ENCODE measurements at places on chromosomes 3 and 15.

GRCh38 chr3:107978131-107979055, 112.4 kb downstream of the CD47 start:
- DNase-seq, result no peak

GRCh38 chr15:48896869-48897814, 19.2 kb downstream of the EID1 start:
- no peak for DNase-seq

- DNase-seq, result no peak
These were observed 59.5 kb downstream of the PIK3CB start for GRCh38 chr3:138775254-138775595.

DNA sequence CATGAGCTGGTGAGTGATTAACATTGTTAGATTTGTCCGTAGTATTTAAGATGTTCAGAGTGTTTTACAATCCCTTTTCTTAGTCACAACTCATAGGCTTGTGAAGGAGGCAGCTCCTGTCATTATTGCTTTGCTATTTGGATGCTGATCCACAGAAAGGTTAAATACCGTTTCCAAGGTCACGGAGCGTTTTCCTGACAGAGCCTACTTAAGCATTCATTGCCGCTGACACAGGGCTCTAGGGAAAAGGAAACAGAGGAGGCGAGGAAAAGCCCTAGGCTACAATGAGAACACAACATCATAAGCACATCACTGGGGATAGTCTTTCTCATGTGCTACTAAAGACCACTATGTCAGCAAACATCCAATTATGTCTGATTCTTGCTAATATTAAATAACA, 38.5 kb upstream of the CPB1 start:
- DNase-seq, result no peak

GRCh38 chr3:73435055-73435454, 189.7 kb downstream of the PDZRN3 start:
- DNase-seq, result no peak

GRCh38 chr3:193742628-193743027, 149.6 kb downstream of the OPA1 start:
- no peak for DNase-seq

DNA sequence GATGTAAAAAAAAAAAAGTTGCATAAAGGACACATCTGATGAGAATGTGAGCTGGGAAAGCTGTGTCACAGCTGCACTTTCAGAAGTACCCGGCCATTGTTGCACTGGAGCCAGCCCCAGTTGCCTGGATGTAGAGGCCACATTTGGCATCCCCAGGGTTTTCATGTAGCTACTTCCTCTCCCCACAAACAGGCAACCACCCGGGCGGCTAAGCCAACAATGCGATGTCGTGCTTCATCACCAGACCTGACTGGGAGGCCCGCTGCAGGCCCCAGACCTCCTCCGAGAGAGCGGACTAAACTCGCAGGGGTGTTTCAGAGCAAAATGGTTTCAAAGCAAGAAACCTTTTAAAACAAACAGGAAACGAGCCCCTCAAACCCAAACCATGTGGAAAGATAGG, 142.3 kb downstream of the TMCO5A start:
- DNase-seq, result no peak

GRCh38 chr3:70899816-70900215, 587.4 kb upstream of the MDFIC2 start:
- no peak for DNase-seq

GRCh38 chr3:123404391-123404790, 44.5 kb downstream of the ADCY5 start:
- DNase-seq, result no peak

- no peak for DNase-seq
These were observed 33.0 kb downstream of the DENND6A start for GRCh38 chr3:57659806-57660439.

DNA sequence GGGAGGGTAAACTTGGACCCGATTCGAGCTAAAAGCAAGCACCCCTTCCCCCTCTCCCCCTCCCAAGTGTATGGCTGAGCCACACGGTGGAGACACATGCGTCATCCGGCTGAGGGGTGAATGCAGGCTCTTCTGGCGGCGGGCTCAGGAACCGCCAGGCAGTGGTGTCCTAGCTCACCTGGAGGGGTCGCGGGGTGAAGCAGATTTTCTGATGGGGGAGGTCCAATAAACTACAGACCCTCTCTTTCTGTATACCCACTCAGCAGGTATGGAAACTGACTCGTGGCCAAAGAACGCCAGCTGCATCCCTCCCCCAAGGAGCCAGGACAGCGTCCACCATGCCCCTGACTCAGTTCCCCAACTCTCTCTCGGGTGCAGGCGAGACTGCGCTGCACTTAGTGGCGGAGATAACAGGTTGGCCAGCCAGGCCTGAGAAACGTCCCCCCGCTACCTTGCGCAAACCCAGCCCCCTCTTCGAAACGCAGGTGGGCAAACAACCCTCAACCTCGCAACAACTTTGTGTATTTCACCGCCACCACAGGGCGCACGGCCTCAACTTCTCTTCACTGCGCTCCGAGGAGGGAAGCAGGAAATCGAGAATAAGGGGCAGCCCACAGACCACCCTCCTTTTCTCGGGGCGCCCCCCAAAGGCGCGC, 1.3 kb downstream of the MAGI1 start:
- DNase-seq, result no peak

GRCh38 chr3:161866176-161866575, 369.6 kb downstream of the OTOL1 start:
- no peak for DNase-seq

DNA sequence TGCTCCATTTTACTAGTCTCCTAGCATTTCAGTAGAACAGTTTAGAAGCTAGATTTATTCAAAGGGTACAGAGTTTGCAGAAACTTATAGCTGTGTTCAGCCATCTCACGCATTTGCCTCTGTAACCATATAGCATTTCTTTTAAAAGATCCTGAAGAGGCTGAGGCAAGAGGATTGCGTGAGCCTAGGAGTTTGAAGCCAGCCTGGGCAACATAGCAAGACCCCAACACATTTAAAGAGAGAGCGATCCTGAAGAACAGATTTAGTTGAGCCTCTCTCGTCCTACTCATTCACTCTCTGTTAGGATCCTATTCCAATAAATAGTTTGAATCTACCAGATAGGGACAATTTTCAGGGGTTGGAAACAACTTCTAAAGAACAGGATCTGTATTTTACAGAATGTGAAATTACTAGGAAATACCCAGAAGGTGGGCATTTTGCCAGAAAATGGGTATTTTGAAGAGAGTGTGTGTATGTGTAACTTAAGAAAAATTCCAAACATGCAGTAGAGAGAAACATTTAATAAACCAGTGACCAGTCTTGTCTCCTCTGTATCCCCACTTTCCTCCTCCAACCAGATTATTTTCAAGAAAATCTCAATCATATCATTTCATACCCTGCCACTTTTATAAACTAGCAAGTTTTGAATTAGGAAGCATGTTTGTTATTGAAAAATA, 4.5 kb downstream of the EIF3J start:
- DNase-seq, result no peak

GRCh38 chr3:142180761-142181362, 31.5 kb upstream of the TFDP2 start:
- no peak for DNase-seq

DNA sequence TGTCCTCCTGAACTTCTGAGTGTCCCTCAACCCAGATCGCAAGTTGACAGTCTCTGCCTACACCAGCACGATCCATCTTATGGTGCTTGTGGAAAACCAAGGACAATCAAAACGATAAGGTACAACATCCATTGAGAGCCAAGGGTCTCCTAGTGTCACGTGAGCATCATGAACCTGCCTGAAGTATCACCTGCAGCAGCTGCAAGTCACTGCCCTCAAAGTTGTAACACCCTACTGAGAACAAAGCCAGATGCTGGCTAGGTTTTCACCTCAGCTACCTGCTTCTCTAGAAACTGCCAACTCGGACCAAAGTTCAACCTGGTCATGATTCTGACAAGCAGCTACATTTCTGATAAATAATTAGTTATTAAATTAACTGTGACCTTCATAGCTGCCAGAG, 17.5 kb downstream of the C2CD4B start:
- no peak for DNase-seq

- DNase-seq, result no peak
These were observed 254.8 kb upstream of the TMCO5A start for GRCh38 chr15:37679627-37680026.

GRCh38 chr3:18030371-18030870, 288.0 kb upstream of the TBC1D5 start:
- no peak for DNase-seq

GRCh38 chr3:46892285-46893145, 15.0 kb downstream of the PTH1R start:
- DNase-seq, result no peak

DNA sequence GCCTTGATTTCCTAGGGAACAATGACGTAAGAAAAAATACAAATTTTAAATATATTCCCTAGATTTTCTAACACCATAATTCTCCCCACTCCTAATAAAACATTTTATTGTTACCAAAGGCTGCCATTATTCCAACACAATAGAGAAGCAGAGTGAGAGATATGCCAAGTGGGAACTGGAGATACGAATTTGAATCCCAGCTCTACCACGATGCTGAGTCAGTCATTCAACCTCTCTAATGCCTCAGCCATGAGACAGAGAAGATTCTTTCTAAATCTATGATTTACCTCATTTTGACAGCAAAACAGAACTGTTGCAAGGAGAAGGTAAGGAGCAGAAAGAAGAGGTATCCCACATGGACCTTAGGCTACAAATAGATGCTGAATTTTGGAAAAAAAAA, 112.5 kb downstream of the IGF2BP2 start:
- no peak for DNase-seq

DNA sequence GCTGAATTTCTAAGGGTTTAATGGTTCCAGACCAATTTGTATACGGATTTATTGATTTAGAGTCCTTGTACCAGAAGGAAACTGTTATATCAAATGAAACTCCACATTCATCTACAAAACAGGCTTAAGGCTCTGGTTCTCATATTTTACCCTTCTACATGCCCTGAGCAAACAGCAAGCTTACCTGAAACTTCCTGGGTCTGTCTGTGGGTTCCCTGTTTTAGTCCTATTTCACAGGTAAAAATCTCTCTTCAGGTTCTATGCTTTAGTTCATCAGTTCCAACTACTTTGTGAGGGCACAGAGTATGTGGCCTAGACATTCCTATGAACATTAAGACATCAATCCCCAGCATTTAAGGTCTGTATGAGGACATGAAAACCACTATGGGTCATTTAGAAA, 57.7 kb downstream of the RFX7 start:
- no peak for DNase-seq

- no peak for DNase-seq
These were observed 344.8 kb upstream of the GRM7 start for GRCh38 chr3:6516143-6516542.

- no peak for DNase-seq
These were observed 554.2 kb upstream of the KCNMB2 start for GRCh38 chr3:177982034-177982433.

- DNase-seq, result no peak
These were observed 43.5 kb downstream of the CFAP92 start for GRCh38 chr3:128950223-128950938.

DNA sequence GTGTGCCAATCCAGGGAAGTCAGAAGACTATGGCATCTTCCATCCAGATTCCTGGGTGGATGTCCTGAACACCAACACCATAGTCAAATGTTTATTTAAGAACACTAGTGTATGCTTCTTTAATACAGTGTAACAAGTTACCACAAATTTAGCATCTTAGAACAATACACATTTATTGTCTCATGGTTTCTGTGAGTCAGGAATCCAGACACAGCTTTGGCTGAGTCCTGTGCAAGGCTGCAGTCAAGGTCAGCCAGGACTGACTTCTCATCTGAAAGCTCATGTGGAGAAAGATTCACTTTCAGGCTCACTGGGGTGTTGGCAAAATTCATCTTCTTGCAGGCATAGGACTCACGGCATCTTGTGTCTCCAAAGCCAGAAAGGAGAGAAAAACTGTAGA, 143.4 kb downstream of the ANXA2 start:
- DNase-seq, result no peak

DNA sequence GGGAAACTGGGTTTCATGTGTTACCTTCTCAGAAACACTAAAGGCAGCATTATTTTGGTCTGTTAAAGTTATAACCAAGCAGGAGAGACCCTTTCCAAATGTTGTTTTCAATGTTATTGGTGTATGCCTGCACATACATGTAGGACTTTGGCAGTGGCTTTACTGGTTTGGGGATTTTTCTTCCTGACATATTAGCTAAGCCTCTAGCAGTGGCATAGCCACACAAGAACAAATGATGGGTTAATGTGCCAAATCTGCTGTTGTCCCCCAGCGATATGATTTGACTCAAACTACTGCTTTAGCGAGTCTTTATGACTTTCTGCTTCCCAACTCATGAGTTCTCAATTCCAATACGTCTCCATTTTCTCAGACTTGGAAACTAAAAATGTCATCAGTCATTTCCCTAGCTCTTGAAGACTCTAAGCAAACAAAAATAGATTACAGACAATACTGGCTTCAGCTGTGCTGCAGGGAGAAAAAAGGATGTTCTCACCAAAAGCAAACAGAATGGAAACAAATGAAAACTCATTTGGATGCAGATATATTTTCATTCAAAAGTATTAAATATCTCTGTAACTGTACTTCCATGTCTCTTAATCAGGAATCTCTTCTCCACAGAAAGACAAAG, 29.6 kb downstream of the TPM1 start:
- DNase-seq, result no peak

DNA sequence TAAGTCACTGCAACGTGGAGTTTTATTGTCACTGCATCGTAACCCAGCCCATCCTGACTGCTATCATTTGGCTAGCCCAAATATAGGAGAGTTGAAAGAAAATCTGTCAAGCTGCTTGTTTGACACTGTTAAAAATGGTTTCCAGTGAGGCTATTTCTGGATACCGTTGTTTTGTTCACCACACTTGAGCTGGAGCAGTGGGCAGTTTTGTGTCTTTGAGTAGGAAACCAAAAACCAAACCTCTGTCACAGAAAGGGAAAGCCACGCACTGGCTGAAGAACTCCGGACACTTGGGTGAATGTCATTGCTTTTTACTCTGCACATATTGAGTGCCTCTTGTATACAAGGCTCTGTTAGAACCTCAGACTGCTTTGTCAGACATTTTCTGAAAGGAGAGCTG, 446.4 kb upstream of the CFAP20DC start:
- no peak for DNase-seq

DNA sequence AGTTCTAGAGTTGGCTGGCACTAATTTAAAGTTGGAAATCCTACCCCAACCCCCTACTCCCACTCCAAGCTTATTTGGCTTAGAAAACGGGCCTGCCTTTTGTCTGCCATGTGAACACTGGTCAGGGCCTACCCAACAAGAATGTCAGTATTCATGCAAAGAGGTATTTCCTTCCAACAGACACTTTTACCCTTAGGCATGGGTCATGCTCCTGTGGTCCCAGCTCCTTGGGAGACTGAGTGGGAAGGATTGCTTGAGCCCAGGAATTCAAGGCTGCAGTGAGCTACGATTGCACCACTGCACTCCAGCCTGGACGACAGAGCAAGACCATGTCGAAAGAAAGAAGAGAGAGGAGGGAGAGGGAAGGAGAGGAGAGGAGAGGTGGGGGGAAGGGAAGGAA, 137.5 kb upstream of the LRTM1 start:
- DNase-seq, result no peak
